C1 segment of cervical spinal cord (tissue), 14 donors: ENCODE measurements at places on chromosomes 6 and 20.

DNA sequence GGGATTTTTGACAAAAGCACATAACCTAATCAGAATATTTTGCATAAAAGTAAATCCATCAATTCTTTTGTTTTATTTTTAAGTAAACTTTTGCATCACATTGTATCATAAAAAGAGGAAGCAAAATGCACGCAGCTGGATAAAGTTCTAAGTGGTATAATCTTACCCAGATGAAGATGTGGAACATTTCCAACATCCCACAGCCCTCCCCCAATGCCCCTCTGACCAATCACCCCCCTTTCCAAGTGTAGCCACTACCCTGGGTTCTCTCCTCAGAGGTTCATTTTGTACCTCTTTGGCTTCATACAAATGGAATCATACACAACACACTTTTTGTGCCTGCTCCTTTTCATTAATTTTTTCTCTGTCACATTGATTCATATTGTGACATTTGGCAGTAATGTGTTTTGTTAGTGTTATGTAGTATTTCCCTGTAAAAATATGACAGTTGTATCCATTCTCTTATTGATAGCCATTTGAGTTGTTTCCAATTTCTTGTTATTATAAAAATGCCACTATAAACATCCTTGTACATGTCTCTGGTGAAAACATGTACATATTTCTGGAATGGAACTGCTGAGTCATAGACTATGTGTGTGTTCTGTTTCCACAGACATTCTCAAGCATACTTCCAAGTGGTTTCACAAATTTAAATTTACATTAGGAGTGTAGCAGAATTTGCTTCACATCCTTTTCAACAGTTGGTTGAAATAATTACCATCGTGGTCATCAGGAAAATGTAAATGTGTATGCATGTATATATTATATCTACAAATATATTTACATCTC is 92.9 kb upstream of the SYNDIG1 start:
- no peak for DNase-seq

- DNase-seq = no peak
Measured at GRCh38 chr6:135740580-135740979, 110.9 kb upstream of the PDE7B start.

- DNase-seq = no peak
Measured at GRCh38 chr20:41344938-41345728, 4.5 kb downstream of the LPIN3 start.

DNA sequence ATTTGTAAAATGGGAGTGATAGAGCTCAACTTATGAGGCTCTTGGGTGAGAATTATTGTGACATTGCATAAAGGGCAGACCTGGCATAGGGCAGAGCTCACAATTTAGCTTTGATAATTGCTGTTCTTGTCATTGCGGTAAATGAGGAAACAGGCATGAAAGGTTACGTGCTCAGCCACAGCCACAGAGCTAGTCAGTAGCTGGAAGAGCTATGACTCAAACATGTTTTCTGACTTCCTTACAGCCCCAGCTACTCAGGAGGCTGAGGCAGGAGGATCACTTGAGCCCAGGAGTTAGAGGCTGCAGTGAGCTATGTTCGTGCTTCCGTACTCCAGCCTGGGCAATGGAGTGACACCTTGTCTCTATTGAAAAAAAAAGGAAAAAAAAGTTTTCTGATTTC is 3.5 kb upstream of the GHRH start:
- no peak for DNase-seq

DNA sequence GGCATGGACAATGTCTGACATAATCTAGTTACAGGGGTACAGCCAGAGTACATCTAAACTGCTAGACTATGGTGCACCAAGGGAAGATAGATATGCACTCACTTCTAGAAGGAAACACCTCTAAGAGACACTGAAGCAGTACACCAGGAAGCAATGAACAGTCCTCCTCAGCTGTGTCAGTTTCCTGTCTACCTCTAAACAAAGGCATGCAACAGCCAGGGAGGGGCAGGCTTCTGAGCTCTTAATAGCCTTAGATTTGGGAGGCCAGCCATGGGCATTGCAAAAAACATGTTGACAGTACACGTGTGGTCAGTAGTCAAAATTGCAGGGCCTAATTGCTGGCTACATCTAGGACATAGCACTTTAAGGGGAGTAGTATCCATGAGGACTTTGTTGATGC is 21.4 kb downstream of the CRYBG1 start:
- no peak for DNase-seq

GRCh38 chr6:99563056-99563723 is 5.3 kb downstream of the CCNC start:
- DNase-seq = no peak

GRCh38 chr6:85250586-85251220 is 199.2 kb upstream of the NT5E start:
- DNase-seq = no peak

DNA sequence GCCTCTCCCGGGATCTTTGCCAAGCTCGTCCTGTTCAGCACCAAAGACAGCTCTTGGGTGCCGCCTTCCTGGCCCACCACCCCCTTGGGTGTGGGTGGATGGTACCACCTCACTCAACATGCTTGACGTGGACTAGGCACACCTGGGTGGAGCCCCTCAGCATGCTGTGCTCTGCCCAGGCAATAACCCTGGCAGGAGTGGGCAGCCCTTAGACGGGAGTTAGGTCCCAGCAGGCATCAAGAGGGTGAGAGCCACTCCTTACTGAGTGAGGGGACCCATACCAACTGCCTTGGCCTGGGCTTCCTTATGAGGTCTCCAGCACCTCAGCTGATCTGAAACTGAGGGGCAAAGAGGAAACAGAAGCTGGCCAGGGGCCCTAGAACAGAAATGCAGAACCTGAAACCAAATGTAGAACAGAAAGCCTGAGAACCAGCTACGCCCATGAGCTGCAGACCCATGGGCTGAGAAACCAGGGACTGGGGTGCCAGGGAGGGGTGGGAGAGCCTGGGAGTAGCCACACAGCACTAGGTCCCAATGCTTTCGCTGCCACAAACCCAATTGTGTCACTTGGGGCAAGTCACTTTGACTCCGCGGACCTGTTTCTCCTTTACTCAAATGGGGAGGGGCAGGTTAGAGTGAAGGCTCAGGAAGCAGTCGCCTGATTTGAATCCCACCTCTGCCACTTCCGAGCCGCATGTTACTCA is 2.0 kb downstream of the FGD2 start:
- DNase-seq = peak; percentile 18

DNA sequence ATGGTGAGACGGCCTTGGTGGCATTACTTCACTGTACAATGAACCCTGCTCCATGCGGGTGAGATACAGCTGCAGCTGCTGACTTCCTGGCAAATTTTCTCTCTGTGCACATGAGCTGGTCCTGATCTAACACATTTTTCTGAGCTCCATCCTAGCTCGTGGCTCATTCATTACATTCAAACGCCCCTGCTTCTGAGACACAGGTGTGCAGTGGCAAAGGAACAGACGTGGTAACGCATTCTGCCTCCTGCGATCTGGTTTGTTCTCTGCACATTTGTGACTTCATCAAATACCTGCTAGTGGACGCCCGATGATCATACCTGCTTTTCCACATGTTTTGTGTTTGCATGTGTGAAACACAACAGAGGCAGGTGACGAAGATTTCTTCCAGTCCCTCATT is 189.6 kb upstream of the PDE10A start:
- DNase-seq = no peak

DNA sequence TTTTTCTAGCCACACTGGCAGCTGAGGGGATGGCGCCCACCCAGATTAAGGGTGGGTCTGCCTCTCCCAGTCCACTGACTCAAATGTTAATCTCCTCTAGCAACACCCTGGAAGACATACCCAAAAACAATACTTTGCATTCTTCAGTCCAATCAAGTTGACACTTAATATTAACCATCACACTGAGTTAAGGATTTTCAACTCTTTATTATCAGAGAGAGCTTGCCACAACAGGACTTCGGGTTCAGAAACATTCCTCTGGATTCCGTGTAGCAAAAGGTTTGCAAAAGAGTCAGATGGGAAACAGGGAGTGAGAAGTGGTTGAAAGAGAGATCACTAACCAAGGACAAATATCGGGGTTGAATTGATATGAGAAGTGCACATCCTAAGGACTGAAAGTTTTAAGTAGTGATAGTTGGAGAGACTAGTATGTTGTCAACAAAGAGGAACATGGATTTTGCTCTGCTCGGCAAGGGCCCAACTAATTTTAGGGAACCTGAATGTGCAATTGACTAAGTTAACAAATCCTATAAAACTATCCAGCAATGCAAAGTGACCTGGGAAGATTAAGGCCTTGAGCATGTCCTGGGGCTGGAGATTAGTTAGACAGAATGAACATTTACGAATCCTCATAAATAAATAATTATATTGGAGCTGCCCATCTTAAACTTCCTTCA is 137.0 kb upstream of the TENT5A start:
- no peak for DNase-seq

DNA sequence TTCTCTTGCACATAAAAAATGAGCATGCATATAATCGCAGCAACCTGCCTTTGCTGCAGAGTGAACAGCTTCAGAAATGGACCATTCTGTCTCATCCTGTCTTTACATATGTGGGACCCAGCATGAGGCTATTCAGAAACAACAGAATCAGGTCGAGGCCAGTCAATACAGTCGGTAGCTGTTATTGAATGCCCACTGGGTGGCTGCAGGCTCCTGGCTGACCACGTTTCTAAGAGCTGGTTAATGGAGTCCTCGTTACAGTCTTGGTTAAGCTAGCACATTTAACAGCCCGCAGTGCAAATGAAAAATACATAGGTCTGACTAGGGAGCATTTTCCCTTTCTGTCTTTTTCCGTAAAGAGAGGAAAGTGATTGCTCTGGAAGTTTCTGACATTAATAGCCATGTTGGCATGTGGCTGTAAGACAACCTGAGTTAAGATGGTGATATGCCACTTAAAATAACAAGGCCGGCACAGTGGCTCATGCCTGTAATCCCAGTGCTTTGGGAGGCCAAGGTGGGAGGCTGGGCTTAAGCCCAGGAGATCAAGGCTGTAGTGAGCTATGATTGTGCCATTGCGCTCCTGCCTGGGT is 75.0 kb downstream of the SHLD1 start:
- peak; percentile 70 for DNase-seq

GRCh38 chr6:100664274-100665040 is 199.7 kb upstream of the SIM1 start:
- no peak for DNase-seq

- no peak for DNase-seq
Measured at GRCh38 chr6:11132194-11132888, 20.8 kb upstream of the ERVFRD-1 start.

DNA sequence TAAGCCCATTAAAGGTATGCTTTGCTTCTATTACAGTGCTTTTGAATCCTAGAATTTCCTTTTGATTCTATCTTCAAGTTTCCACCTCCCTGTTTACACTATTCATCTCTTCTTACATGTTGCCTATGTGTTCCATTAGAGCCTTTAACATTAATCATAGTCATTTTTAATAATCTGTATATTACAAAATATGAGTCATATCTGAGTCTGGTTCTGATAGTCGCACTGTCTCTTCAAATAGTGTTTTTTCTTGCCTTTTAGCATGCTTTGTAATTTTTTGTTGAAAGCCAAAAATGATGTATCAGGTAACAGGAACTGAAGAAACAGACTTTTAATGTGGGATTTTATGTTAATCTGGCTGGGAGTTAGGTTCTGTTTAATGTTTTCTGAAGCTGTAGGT is 68.4 kb downstream of the DNAAF9 start:
- no peak for DNase-seq

DNA sequence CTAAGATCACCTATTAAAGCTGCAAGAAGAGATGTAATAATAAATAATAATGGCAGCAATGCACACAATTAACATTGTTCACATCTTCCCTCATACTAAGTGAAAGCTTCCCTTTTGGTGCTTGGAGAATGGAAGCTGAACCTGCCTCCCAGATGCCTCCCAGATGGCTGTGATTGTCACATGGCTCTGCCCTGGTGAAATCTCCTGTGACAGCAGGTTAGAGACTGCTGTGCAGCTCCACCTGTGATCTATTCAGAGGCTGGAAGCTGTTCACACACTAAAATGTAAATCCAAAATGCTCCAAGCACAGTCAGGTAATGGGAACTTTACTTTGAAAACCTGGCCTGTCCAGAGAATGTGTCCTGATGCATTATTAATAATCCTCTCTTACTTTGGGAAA is 41.7 kb upstream of the RGS17 start:
- DNase-seq = no peak

DNA sequence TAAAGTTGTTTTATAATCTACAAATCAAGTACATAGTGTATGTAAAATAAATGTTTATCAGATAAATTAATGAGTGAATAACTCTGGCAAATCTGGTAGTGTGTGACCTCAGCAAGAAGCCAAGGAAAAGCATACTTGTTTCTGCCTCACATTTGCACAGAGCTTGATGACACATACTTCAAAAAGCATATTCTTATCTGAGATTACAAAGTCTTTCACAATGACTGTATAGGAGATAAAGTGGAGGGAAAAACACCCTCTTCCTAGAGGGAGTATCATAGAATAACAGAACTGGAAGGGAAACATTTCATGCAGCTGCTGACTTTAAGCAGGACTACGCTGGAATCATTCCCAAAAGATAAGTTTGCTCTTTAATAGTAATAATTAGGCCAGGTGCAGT is 28.1 kb upstream of the AKAP7 start:
- no peak for DNase-seq

DNA sequence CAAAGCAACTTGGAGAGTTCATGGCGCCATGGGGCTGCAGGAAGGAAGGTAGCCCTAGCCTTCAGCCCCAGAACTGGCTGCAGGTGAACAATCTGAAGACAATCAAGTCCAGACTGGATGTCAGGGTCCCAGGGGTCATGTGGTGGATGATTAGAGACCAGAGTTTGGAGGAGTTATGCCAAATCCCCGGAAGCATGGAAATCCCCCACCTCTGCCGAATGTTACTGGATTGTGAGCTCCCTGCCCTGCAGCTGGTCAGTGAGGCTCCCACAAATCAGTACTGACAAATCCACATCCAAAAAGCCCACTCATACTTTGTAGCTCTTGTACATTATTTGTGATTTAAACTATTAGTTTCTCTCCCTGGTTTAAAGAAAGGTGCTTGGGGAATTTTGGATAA is 21.3 kb upstream of the CD93 start:
- DNase-seq = no peak

DNA sequence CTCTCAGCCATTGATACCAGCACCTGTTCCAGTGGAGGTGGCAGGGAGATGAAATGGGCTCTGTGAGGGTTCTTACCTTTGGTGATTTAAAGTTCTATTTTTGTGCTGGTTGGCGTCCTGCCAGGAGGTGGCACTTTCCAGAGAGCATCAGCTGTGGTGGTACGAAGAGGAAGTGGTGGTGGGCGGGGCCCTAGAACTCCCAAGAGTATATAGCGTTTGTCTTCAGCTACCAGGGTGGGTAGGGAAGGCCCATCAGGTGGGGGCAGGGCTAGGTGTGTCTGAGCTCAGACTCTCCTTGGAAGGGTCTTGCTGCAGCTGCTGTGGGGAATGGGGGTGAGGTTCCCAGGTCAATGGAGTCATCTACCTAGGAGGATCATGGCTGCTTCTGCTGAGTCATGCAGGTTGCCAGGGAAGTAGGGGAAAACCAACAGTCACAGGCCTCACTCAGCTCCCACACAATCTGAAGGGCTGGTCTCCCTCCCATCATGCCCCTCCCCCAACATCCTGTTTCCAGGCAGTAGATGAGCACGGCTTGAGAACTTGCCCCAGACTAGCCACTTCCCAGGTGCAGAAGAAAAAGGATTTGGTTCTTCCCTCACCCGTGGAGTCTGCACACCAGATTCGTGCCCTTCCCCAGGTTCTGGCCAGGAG is 46.6 kb downstream of the MOXD1 start:
- no peak for DNase-seq
